Stimulated activated CD8-positive, alpha-beta memory T cell treated with anti-CD3 and anti-CD28 coated beads, Interleukin-7, amount 100 ng/mL, for 1 hour (primary cell): ENCODE measurements at places on chromosomes 11 and 22.

GRCh38 chr11:123323568-123323967 lies 106.5 kb upstream of the GRAMD1B start:
- DNase-seq: no peak

DNA sequence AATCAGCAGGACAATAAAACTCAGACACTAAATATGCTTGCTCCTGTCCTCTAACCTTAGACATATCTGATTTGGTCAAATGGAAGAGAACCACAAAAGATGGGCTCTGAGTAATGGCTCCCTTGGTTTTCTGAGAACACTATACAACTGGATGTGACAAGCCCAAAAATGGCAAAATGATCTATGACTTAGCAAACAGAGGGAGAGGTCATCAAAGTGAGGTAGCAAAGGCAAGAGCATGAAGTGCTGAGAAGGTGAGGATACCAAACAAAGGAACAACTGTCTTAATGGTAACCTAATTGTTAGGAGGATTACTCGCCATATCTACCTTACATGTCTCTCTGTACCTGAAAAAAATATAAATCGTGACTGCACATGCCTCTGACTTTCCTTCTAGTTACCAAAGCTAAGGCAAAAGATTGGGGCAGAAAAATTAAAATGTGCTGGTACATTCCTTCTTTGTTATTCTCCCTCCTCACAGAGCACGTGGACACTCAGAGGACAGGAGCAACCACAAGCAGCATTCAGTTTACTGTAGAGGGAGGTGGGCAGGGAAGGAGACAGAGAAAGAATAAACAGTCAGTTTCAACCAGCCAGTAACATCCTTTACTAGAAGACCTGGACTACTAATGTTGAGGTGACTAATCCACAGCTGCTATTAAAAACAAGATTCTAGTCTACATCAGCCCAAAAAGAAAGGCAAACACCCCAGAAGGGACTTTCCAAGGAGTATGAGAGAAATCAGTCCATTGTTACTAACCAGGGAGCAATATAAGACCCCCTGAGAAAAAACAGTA lies 88.8 kb downstream of the AMBRA1 start:
- DNase-seq: no peak

DNA sequence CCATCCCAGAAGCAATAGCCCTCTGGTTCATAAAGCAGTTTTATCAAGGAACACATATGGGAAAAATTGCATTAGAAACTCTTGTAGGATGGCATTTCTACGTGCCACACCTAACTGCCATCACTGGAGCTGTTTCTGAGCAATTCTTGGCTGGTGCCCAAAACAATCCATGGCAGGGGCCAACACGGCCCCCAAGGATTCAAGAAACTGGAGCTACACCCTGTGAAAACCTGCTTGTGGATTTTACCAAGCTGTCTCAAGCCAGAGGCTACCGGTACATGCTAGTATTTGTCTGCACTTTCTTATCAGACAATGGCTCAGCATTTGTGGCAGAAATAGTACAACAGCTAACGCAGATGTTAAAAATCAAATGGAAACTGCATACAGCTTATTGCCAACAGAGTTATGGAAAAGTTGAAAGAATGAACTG lies 42.4 kb upstream of the GLYAT start:
- no peak for DNase-seq

DNA sequence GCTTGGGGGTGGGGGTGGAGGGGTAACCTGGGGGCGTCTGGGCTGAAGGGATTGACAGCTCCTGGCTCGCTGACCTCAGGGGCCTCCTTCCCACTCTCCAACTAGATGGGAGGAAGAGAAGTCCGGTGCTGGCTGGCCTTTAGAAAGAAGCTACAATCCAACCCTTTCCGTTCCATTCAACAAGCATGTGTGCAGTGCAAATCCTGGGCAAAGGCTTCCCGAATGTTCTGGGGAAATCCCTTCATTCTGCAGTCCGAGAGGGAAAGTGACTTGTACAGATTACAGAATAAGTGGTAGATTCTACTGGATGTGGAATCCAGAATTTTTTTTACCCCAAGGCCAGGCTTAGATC lies 149.9 kb downstream of the FEZ1 start:
- no peak for DNase-seq

DNA sequence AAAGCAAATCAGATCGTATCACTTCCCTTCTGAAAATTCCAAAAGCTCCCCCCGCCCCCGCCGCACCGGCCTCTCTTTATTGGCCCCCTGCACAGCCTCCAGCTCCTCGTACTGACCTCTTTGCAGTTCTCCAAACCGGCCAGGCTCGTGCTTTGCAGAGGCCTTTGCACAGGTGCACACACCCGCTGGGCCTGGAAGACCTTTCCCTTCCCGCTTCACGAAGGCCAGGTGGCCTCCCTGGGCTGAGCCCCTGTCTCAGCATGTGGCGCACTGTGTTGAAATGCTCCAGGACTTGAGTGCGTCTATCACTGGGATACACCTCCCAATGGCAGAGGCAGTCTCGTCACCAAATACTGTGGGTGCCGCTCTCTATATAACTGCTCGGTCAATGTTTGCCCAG lies 13.2 kb upstream of the ADA2 start:
- DNase-seq: no peak

DNA sequence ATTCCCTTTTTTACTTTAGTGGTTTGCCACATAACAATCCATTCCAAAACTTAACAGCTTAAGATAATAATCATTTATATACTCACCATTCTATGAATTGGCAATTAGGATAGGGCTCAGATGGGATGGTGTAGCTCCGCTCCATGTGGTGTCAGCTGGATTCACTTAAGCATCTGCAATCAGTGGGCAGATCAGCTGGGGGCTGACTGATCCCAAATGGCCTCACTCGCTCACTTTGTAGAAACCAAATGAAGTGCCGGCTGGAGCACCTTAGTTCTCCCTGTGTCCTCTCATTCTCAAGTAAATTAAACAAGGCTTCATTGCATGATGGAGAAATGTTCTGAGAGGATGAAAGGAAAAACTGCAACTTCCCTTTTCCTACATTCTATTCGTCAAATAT lies 161.4 kb downstream of the WT1 start:
- DNase-seq: no peak

DNA sequence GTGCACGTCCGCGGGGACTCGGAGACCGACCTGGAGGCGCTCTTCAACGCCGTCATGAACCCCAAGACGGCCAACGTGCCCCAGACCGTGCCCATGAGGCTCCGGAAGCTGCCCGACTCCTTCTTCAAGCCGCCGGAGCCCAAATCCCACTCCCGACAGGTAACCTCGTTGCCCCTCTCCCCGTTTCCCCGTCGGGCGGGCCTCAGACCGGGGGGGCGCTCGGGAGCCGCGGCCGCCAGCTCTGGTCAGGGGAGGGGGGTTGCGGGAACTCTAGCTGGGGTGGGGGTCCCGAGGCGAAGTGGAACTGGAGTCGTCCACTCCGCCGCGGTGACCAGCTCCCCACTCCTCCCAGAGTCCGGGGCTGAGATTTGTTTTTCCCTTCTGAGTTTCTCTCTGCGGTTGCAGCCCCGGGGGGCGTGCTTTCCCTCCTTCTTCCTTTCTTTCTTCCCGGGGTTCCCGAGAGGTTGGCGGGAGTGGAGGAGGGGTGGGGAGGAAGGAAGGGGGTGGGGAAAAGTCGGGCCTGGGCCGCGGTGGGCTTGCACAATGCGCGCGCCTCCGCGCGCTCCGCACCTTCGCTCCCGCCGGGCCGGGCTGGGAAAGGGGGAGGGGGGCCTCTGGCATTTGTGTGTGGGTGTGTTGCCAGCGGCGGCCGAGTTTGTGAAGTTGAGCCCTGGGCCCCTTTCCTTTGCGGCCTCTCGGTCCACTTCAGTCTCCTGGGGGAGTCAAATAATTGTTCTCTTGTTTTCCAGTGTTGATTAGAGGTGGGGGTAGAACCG lies 952 bp downstream of the YAP1 start:
- DNase-seq: no peak

GRCh38 chr11:35800970-35801953 lies 138.7 kb downstream of the TRIM44 start:
- DNase-seq: no peak

DNA sequence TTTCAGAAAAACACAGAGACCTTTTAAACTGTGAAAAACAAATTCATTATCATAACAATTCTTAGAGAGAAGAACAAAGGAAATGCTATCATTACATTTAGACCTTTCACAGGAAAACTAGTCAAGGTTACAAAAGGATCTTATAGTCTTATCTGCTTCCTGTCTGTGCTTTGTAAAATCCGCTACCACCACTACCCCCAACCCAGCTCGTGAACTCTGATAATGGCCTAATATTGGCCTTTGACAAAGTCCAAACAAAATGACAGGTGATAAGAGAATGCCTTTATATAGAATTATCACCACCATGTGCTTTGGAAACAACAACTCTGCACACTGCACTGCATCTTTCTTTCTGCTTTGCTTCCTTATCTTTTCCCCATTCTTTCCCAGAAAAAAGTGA lies 272.5 kb downstream of the SBF2 start:
- DNase-seq: no peak

GRCh38 chr11:59854871-59855270 lies 9.6 kb upstream of the CBLIF start:
- DNase-seq: no peak

GRCh38 chr11:113956986-113957385 lies 17.9 kb upstream of the HTR3A start:
- no peak for DNase-seq

DNA sequence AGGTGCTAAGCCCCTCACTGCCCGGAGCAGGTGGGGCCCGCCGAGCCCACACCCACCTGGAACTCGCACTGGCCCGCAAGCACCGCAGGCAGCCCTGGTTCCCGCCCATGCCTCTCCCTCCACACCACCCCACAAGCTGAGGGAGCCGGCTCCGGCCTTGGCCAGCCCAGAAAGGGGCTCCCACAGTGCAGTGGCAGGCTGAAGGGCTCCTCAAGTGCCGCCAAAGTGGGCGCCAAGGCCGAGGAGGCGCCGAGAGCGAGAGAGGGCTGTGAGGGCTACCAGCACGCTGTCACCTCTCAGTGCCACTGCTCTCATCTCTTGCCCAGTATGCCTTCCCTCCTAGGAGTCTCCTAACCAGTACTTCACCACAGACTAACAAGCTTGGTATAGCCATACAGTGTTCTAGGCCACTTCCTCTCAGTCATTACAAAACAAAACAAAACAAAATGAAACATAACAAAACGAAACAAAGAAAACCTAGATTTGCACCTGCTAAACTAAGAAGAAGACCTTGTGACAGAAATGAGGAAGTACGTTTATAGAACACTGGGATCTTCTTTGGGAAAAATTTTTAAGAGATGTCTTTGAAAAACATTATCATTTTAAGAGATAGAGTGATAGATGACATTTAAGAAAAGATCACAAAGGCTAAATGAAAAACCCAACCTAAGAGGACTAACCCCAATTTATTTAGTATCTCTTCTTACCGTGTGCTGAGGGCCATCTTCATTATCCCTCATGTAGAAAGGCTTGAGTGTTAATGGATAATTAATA lies 47.7 kb upstream of the GAB2 start:
- DNase-seq: no peak

GRCh38 chr11:62921201-62921572 lies at the start of gene CHRM1:
Gene CHRM1, minus strand, starts transcription at chr11:62921363. Its CDS starts 10,263 bp downstream, at chr11:62911100.
- DNase-seq: no peak

- DNase-seq: no peak
These were observed 5.5 kb upstream of the PANX3 start for GRCh38 chr11:124605719-124606118.

DNA sequence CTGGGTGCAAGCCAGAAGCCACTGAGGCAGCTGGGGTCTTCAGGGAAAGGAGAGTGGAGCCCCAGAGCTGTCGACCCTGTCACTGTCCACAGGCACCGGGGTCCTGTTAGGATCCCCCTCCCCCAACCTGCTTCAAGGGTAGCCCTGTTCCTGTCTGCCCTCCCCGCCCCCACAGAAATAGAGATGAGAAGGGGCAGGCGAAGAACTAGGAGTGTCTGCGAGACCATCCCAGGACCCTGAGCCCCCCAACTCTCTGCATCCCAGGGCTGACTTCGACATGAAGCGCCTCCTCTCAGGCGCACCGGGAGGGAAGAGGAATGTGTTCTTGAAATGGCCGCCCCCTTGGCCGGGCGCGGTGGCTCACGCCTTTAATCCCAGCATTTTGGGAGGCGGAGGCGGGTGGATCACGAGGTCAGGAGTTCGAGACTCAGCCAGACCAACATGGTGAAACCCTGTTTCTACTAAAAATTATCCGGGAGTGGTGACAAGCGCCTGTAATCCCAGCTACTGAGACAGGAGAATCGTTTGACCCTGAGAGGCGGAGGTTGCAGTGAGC lies 607 bp upstream of the ZNF70 start:
- DNase-seq: no peak

DNA sequence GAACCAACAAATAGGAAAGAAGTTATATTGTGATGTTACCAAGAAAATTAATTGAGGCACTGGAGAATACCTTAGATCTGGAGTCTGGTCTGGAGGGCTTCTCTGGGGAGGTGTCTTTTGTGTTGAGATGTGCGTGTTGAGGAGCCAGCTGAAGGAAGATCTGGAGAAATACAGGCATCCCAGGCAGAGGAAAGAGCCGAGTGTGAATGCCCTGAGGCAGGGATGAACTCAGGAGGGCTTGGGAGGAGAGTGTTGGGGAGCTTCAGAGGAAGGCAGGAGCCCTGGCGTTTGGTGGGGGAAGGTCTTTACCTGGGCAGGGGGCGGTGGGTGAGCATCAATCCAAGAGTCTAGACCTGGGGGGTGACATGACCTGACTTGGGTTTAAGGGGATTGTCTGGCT lies 13.1 kb downstream of the SYNGR1 start:
- DNase-seq: no peak

DNA sequence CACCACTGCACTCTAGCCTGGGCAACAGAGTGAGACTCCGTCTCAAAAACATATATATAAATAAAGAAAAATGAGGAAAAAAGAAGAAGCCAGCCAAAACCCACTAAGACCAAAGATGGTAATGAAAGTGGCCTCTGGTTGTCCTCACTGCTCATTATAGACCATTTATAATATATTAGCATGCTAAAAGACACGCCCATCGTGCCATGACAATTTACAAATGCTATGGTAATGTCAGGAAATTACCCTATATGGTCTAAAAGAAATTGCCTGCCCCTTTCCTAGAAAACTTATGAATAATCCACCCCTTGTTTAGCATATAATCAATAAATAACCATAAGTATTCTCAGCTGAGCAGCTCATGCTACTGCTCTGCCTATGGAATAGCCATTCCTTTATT lies 16.1 kb upstream of the TMEM86A start:
- no peak for DNase-seq

DNA sequence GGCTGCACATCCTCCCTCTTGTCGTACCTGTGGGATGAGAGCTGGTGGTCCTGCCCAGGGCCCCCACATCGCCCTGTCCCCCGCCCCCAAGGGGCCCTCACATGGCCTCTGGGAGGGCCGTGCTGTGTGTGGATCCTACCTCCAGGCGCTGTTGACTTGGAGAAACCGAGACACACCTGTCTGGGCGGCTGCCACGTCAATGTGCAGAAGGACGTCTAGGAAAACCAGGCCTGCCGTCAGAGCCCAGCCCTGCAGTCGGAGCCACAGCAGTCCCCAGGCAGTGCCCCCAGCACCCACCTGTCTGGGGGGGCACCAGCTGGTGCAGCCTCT lies 14.2 kb downstream of the ALG12 start:
- no peak for DNase-seq

DNA sequence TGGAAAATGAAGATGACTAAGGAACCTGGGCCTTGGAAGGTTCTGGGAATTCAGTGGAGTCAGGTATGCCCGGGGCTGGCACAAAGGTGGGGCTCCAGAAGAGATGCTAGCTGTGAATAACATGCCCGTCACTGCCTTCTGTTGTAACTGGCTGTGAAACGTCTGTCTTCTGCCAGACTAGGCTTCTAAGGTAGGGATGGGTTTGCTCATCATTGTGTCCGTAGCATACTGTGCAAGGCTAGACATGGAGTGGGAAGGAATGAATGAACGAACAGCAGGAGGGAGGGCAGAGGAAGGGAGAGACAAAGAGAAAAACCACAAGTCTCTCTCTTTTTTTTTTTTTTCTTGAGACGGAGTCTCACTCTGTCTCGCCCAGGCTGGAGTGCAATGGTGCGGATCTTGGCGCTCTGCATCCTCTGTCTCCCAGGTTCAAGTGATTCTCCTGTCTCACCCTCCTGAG lies 327.4 kb downstream of the MN1 start:
- DNase-seq: no peak
